ENCODE measurements at places on chromosomes 5 and 9. TPM values are rescaled to one million over a fixed set of nuclear protein-coding genes. Genes with fewer than 3 reads are reported as not detected.

GRCh38 chr5:9545136-9545991, 511 bp downstream of the SEMA5A start:
- no peak for DNase-seq

DNA sequence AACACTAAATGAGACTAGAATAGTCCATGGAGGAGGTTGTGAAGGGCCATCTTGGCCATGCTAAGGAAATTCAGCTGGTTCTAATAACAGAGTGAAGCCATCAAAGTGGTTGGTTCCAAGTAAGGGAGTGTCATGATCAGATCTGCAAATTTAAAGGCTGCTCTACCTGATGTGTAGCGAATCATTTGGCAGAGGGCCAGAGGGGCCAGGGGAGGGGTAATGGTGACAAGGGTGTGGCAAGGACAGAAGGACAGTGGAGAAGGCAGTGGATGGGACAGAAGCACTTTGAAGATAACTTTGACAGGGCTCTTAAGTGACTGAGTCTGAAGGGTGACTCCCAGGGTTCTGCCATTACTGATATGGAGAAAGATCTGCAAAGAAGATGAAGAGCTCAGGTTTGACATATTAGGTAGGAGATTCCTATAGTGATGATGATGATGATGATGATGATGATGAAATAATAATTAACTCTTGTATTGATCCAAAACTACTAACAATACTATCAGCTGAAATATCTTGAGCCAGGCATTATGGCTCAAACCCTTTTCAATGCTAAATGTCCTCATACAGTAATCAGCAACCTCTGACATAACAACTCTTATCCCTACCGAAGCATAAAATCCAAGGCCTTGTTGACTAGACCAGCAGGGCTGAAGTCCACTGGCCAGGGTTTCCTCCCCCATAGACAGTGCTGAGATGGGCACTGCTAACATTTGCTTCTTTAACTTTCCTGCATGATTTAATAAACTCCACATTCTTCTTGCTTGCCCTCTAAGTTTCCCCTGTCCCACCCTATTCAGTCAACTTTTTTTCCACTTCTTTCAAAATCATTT, 20.0 kb downstream of the KIAA1191 start:
- DNase-seq: no peak

DNA sequence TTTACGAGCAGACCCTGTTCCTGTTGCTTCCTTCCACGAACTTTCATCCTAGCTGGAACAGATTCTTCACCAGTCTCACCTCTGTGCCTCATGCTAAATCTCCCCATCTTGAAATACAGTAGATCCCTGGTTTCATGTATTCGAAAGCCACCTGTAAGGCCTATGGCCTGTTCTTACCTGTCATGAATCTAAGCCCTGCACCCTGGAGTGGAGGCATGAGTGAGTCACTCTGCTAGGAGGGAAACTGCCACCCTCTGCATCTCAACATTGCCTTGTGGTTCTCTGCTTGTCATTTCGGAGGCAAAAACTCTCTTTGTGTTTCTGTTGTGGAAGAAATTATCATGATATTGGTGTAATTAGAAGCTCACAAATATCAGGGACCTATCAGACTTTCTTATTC, 320.0 kb downstream of the ENC1 start:
- no peak for DNase-seq

DNA sequence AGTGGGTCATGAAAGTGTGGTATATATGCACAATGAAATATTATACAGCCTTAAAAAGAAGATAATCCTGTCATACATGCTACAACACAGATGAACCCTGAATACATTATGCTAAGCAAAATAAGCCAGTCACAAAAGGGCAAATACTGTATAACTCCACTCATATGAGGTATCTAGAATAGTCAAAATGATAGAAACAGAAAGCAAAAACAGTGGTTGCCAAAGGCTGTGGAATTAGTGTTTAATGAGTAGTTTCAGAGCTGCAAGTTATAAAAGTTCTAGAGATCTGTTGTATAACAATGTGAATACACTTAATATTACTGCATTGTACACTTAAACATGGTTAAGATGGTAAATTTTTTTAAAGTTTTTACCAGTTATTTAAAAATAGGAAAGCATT, 135.0 kb downstream of the OXCT1 start:
- DNase-seq: no peak

DNA sequence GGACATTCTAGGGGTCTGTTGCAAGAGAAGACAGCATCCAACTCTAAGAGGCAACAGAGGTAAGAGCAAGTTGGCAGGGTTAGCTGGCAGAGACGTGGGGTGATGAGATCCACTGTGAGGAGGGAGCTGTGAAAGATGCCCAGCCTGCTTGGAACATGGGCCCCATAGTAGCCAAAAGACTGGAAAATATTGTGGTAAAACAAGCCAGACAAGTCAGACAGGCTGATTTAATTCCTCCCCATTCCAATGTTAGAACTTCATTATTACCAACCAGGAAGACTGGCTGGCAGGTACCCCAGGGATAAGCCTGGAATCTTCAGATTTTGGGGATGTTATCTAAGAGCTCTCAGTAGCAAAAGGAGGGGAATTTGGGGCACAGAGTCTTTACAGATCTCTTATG, 181.3 kb downstream of the SEC61B start:
- DNase-seq: no peak

GRCh38 chr9:124559871-124560270, 52.7 kb upstream of the NR5A1 start:
- peak; percentile 11 for DNase-seq

GRCh38 chr9:77981332-77981731, 50.3 kb downstream of the GNAQ start:
- DNase-seq: peak; percentile 39

DNA sequence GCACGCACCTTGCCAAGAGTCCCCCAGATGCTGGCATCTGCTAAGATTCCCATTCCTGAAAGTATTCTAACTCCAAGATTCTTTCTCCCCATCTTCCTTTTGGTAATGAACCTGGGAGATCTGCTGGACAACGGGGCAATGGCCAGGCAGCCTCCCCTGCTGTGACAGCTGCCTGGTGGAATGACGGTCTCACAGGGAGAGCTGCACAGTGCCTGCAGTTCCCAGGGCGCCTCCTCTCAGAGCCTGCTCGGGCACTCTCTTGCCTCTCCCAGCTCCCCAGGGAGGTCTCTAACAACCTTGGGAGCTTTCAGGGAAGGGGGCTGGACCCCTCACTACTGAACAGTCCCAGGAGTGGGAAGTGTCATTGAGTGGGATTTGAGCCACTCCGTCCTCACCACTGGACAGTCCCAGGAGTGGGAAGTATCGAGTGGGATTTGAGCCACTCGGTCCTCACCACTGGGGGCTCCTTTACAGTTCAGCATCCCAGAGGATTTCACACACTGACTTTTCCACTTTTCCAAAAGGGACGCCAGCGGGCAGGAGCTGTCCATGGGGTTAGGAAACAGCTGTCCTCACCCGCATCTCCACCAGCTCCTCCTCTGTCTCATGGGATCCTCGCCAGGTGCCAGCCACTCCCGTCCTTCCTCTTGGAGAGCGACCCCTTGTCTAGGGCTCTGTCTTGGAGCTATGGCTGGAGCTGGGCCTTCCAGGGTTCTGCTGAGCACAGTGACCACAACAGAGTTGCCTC, 65.7 kb downstream of the ADAMTS2 start:
- DNase-seq: no peak

- no peak for DNase-seq
Observed at GRCh38 chr5:143955141-143955540, 143.2 kb downstream of the HMHB1 start.

- no peak for DNase-seq
Observed at GRCh38 chr5:19950897-19951296, 37.1 kb downstream of the CDH18 start.

DNA sequence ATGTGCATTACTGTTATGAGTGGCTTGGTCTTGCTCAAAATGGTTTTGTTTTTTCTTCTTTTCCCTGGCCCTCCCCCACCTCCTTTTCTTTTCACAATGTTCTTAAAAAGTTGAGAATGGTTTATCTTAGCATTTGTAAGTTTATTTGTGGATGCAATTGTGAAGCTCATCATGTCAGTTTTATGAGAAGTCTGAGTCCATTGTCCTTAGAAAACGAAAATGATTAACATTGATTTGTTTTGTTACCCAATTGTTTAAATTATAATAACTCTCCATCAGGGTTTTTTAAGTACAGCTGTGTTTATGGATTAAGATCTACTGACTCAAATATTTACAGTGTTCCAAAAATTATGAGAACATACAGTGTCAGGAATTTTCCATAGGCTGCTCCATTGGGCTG, 511.3 kb upstream of the PAPPA start:
- no peak for DNase-seq

DNA sequence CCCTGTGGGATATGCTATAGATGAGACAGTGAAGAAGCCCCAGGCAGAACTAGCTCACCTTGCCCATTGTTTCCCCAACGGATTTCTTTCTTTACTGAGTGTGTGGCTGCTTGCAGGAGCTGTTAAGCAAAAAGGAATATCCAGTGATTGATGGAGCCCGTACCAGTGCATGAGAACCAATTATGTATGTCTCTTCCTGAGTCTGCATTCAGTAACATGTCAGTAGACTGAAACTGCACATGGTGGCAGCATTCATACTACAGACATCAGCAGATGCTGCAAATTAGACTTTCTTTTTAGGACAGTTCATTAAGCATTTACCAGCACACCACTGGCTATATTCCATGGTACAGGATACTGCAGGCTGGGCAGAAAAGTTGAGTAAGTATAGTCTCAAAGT, 90.3 kb upstream of the PLCXD3 start:
- no peak for DNase-seq

DNA sequence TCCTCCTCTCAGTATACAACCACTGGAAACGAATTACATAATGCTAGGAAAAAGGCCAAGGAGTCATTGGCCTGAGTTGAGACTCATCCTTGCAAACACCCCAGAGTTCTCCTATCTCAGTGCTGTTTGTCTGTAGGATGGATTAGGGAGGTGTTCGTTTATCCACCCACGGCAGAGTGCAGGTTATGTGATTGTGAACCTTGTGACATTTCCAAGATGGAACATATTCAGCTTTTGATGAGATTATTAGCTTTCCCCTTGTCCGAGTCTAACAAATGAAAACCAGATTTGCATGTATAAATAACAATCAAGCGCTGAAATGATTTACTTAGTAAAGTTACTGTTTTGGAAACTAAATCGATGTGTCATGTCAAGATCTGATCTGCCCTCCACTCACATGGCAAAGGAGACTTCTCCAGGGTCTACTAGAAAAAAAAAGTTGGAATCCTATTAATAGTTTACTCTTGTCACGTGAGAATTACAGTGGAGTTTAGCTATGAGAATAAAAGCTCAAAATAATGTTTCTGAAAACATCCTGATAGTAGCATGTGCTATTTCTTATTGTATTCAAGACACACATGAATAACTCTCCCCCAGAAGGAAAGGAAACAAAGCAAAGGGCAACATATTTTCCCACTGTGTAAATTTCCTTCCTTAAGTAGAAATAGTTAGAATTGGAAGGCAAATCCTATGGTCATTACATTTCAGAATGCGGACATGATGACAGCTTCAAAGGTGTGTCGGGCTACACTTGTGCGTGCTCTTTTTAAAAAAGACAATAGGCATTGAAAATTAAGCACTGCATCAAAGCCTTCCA, 600.4 kb downstream of the EBF1 start:
- no peak for DNase-seq

GRCh38 chr9:101705135-101705661, 33.2 kb downstream of the GRIN3A start:
- DNase-seq: no peak

- DNase-seq: peak; percentile 10
Observed at GRCh38 chr9:88831713-88832407, 159.4 kb upstream of the S1PR3 start.

DNA sequence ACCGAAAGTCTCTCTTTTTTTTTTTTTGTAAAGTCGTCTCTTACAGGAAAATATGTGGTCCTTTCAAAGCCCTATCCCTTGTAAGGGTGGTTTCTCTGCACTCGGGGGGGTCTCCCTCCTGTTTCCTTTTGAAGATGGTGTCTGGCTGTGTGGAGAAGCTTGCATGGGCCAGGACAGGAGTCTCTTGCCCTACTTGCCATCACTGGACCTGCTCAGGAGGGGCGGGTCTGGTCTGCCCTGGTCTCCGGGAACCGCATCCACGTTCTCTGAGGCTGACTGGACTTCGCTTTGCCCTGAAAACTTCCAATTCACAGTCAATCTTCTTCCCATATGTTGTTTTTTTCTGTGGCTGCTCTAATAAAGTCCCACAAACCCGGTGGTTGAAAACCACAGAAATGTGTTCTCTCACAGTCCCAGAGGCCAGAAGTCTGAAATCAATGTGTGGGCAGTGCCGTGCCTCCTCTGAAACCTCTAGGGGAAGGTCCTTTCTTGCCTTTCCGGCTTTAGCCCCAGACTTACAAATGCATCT, 92.9 kb upstream of the IER5L start:
- no peak for DNase-seq

GRCh38 chr9:136244122-136244968, 1.3 kb downstream of the QSOX2 start:
- DNase-seq: no peak

Gene ZNF658
- 4.2 TPM for total RNA-seq

Gene RORB
- total RNA-seq: not detected

Gene NNT
- total RNA-seq: 68.1 TPM

Gene ADAMTS6
- total RNA-seq: 52.2 TPM

Gene SARDH
- total RNA-seq: 0.22 TPM
